Lung microvascular endothelial cell (primary cell): ENCODE measurements at places on chromosomes 11 and 22.

- DNase-seq, result no peak
Measured at GRCh38 chr11:44813401-44813800, 86.6 kb downstream of the TSPAN18 start.

- DNase-seq, result no peak
Measured at GRCh38 chr11:12205330-12205729, 94.9 kb downstream of the MICAL2 start.

GRCh38 chr11:86799680-86800075 lies 664 bp upstream of the PRSS23 start:
- DNase-seq, result peak; percentile 52

DNA sequence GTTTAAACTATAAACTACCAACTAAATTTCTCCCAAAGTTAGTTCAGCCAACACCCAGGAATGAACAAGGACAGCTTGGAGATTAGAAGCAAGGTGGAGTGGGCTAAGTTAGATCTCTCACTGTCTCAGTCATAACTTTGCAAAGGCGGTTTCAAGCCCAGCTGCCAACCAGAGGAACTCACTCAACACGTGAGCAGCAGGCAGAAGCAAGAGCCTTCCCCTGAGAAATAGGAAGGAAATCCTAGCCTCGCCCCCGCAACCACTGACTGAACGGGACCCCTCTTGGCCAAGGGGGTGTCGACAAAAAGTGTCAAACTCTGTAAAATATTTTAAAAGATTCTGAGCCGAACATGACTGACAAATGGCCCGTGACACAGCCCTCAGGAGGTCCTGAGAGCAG lies 4.4 kb upstream of the KRTAP5-9 start:
- no peak for DNase-seq

DNA sequence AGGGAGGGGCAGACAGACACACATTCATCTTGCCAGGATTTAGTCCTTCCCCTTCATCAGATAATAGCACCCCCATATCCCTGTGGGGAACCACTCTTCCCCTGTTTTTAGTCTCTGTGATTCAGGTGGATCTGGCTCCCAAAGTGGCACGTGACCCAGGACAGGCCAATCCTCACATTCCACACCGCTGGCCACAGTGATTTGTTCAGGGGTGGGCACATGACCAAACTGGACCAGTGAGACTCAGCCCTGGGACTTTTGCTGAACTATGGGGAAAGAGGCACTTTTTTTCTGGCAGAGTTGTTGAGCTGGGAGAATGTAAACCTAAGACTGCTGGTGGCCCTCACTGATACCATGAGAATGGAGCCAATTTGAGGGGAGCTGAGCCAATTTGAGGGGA lies 19.1 kb upstream of the KCNJ11 start:
- DNase-seq, result no peak

DNA sequence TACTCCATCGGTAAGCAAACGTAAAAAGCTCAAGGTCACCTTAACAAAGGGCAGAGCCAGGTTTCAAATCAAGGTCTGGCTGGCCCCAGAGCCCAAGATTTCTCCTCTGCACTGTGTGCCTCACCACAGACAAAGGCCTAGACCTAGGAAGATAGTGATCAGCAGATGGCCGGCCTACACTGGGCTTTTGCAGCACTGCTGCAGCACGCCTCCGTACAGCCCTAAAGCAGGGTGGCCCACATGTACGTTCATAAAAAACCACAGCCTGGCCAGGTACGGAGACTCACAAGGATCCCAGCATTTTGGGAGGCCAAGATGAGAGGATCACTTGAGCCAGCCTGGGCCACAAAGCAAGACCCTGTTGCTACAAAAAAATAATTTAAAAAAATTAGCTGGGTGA lies 106.3 kb upstream of the PITPNB start:
- DNase-seq, result no peak
